ENCODE measurements at places on chromosomes 7 and 10.

- DNase-seq, result no peak
Observed at GRCh38 chr10:110530131-110530831, 32.6 kb downstream of the DUSP5 start.

- no peak for DNase-seq
Observed at GRCh38 chr10:45581216-45581549, 91.4 kb downstream of the ZFAND4 start.

DNA sequence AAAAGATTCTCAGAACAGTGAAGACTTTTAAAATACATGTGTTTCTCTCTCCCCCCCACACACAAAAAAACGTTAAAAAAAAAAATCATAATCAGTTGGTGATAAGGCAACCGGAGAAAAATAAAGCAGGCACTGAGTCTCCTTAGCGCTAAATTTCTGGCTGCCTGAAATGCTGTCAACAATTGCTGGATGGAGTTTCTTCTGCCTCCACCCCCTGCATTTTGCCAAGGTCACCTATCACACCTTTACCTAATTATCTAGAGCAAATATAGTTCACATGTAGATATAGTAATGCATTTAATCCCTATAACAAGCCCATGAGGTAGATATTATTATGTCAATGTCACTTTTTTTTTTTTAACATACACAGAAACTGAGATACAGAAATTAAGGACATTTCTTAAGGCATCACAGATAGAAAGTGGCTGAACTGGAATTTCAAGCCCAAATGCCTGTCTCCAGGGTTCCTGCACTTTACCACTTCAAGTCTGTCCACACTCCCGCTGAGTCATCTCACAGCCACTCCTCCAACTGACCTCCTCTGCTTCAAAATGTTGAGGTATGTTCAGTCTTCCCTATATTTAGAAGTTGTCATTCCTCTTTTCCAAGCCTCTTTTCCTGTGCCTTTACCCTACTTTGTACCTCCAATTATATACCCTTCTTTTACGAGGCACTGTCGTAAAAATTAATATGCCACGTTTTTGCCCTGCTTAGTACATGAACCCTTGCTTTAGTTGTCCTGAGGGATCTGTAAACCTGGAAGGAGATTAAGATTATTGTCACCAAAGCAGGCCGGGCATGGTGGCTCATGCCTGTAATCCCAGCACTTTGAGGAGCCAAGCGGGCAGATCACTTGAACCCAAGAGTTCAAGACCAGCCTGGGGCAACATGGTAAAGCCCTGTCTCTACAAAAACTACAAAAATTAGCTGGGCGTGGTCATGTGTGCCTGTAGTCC, 72.8 kb upstream of the MPP7 start:
- DNase-seq, result no peak

GRCh38 chr7:155289107-155289506, 8.6 kb upstream of the INSIG1 start:
- DNase-seq, result no peak

- DNase-seq, result peak; percentile 62
Observed at GRCh38 chr10:93475871-93476270, 6.3 kb downstream of the MYOF start.

- no peak for DNase-seq
Observed at GRCh38 chr7:127835679-127836078, 183.7 kb downstream of the SND1 start.

DNA sequence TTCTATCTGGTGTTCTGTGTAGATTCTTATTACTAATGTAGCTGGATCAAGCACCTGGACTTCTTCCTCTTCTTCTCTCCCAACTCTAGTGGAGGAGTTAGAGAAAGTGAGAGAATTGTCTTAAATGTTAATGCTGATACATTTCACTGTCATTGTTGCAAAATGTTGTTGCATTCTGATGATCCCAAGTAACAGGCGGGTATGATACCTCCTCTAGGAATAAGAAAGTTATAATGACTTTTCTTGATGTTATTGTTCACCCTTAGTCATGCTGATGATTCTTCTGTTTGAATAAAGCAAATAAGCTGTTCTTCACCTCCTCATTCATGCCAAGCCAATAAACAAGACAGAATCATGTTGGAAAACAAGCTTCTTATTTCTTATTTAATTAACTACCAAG, 9.1 kb downstream of the CHRM2 start:
- DNase-seq, result no peak

DNA sequence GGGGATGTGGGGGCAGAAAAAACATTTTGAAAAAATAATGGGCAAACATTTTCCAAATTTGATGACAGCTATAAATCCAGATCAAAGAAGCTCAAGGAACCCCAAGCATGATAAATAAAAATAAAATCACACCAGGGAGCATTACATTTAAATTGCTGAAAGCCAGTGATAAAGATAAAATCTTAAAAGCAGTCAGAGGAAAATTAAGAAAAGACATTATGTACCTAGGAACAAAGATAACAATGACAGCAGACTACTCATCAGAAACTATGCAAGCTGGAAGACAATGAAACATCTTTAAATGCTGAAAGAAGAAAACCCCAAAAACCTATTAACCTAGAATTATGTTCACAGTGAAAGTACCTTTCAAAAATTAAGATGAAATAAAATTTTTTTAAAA, 23.3 kb downstream of the NEUROG3 start:
- DNase-seq, result peak; percentile 5

DNA sequence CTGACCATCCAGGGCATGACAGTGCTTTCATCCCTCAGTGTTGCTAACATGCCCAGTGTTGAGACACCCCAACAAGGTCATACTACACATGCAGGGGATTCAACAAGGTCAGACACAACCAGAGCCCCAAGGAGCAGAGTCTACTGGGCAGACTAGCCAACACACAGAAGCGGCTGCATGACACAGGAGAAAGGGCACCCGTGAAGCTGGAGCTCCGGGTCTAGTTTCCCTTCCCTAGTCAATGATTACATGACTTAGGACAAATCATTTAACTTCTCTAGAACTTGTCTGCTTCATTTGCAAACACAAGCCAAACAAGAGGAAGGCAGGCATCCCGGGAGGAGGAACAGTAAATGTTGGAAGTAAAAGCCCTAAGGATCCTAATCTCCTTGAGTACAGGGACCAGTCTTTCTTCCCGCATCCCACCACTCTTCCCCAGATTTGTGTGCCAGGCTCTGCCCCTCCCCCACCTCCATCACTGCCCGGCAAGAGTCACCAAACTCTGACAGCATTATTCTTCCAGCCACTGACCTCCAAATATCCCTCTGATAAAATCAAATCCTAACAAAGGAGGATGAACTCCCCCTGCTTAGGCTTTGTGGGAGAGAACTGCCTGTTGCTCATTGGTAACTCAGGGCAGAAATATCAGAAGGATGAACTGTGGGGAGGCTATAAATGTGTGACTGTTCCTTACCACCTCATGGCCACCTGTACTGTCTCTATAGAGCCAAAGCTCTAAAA, 104.3 kb downstream of the KCNMA1 start:
- DNase-seq, result no peak

DNA sequence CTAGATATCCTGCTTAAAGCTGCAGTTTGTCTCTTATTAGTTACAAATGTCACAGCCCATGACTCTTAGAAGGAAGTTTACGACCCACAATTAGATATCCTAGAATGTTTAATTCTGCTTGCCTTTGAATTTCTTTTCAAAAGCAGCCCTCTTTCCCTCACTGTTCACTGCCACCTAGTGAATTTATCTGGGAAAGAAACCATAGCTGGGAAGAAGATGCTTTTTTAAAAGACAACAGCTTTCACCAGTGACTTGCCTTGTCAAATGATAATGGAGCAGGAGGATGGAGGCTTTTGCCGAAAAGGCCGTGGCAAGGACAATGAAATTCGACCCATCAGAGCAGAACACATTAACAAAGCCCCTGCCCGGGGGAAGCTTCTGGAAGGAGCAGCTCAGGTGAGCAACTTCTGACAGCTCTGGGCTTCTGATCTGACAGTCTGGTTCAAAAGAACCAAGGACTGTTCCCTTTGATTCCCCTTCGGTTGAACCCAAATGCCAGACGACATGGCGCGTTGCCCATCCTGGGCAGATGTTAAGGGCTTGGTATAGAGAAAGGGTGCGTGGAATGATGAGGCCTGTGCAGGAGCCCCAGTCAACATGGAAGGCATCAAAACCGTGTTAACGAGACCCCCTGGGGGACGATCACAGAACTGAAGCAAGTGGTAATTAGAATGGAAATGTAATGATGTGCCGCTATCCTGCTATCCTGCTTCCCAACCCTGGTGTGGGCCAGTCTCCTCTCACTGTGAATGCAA, 236.8 kb downstream of the FRMD4A start:
- no peak for DNase-seq

- DNase-seq, result no peak
Observed at GRCh38 chr10:79298403-79299244, 48.6 kb upstream of the PPIF start.

DNA sequence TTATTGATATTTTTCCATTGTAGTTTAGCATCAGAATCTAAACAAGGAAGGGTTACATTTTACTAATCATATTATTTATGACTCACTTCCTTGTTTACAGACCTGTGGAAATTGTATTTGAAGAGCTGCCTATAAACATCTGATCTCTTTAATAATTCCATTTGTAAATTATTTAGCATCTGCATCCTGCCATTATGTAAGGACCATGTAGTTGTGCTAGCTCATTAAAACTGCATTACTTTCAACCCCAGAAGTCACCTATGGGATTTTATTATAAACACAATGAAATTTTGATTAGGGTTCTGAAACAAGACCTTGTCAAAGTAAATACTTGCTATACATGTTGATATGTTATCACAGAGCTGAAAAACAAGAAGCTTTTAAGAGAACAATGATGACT, 146.8 kb upstream of the SLC26A5 start:
- DNase-seq, result no peak

DNA sequence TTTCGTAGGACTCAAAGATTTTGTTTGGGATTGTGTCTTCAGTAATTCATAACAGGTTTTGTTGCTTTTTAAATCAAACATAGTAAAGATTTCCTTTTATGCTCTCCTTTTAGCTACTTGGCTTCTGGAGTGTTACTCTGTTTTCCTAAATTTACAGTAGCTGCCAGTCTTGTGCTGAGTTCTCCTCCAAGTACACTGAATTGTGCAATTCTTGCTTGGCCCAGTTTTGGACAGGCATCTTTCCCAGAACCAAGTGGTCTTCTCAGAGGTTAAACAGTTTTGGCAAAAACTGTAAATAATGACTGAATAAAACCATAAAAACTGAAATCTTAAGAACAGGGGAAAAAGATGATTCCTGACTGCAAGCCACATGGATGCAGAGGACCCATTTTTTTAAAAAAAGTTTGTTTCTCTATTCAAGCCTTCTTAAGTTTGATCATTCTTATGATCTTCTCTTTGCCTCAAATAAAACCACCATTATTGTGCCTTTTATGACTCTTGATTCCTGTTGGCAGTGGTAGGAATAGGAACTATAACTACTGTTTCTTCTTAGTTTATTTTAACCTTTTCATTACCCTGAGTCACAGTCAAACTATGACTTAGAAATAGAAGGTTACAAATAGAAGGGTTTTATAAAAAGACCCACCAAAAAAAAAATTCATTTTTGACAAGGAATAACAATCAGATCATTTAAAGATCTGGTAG, 88.0 kb downstream of the MDFIC start:
- no peak for DNase-seq
